ELF-1 (cell line): ENCODE measurements at places on chromosomes 6 and 20.

GRCh38 chr6:99014061-99014460, 66.3 kb upstream of the FBXL4 start:
- DNase-seq, result no peak

GRCh38 chr6:2396846-2397630, 151.6 kb upstream of the GMDS start:
- no peak for DNase-seq

DNA sequence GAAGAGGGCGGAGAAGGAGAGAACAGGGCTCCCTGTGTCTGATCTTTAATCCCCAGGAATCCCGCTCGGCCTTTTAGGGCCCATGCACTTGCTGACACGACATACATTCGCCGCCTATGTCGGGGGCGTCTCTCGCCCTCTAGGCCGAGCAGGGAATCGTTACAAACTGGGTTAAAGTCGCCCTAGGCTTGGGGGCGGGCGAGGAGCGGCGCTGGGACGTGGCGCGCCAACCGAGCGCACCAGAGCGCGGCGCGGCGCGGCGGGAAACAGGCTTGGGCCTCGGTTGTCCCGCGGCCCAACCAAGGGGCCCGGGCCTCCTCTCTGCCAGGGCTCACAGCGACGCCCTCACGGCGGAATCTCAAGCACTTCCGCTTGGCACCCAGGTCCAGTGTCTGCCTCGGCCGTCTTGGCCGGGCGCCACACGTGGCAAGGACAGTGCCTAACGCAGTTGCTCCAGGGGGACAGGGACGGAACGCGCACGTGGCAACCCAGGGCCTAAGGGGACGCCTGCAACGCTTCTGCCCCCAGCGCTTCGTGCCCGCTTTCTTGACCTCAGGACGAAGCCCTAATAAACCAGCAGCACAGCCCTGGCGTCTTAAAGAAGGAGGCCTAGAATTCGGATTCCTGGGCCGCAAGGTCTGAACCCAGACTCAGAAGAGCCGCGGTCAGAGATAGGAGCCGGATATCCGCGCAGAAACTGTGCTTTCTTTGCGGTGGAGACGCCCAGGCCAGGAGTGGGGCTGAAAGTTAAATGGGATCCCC, 71.5 kb downstream of the NCR2 start:
- DNase-seq, result peak; percentile 62

DNA sequence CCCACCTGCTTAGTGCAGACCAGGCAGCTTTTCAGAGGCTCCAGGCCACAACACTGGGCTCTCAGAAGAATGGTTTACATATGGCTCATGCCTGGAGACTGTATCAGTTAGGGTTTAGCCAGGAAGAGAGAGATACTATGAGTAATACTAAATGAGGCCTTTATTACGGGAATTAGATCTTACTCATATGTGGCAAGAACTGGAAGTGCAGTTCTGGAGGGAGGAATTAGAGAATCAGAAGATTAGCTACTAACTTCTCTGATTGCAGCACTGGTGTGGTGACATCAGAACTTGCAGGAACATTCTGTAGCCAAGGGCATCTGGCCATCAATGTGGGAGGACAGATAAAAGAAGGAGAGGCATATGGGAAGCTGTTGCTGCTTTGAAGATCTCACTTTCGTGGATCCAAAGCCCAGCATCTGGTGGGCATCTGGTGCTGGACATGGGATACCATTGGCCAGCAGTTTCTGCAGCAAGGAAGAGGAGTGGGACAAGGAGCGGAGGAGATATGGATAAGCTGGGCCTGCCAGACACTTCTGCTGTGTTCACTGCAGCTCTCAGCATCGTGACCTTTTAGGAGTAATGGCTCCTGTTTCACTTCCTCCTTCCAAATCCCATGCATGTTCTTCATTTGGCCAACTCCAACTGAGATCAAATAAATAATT, 248.5 kb downstream of the BTBD3 start:
- DNase-seq, result no peak

DNA sequence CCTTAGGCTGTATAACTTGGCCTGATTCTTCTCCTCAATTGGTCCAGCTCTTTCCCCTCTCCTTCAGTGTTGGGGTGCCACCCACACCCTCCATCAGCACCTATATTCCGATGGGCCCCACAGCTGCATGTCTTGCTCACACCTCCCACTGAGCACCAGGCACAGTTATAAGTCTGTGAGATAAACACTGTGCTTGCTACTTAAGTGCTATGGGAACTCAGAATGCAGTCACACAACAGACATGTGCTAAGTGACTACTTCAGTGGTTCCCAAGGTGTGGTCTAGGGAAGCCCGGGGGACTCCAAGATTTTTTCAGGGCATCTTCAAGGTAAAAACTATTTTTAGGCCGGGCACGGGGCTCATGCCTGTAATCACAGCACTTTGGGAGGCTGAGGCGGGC, 7.3 kb downstream of the ZC3H12D start:
- no peak for DNase-seq

DNA sequence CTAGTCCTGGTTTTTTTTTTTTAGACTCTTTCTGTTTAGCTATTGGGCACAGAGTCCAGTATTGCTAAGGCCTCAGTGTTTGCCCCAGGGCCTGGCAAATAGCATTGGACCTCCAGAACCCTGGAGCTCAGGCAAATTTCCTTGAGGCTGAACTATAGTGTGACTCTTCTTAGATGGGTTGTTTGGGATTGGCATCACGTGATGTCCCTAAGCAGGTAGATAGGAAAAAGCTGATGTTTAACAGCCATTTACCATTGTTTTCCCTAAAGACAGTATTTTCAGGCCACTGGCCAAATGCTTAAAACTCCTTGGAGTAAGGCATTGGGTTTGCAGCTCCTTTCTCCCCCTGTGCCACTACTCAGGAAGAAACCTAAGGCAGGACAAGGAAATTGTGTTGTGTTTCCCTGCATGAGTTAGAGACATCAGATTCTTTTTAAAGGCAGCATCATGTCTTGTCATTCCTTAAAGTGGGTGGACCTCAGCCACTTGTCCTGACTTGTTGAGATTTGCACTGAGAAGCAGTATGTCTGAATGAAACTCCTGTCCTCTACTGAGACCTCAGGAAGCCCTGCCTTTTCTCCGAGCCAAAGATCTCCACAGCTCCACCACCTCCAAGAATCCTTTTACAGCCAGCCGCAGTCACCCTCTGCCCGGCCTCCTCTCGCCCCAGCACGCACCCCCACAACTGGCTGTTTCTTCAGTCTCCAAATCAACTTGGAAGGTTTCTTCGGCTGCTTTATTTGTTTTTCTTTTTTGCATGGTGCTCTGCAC, 46.2 kb upstream of the RNF144B start:
- no peak for DNase-seq

DNA sequence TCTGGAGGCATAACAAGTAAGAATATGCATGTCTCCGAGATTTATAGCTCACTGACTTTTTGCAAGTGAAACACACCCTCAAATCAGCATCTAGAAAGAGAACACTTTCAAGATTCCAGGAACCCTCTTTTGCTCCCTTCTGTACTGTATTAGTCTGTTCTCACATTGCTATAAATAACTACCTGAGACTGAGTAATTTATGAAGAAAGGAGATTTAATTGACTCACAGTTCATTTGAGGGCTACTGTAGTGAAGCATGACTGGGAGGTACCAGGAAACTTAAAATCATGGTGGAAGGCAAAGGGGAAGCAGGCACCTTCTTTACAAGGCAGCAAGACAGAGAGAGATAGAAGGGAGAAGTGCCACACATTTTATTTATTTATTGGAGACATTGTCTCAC, 269.9 kb downstream of the UTRN start:
- DNase-seq, result no peak

GRCh38 chr6:72905705-72906478, 284.0 kb downstream of the KCNQ5 start:
- no peak for DNase-seq

DNA sequence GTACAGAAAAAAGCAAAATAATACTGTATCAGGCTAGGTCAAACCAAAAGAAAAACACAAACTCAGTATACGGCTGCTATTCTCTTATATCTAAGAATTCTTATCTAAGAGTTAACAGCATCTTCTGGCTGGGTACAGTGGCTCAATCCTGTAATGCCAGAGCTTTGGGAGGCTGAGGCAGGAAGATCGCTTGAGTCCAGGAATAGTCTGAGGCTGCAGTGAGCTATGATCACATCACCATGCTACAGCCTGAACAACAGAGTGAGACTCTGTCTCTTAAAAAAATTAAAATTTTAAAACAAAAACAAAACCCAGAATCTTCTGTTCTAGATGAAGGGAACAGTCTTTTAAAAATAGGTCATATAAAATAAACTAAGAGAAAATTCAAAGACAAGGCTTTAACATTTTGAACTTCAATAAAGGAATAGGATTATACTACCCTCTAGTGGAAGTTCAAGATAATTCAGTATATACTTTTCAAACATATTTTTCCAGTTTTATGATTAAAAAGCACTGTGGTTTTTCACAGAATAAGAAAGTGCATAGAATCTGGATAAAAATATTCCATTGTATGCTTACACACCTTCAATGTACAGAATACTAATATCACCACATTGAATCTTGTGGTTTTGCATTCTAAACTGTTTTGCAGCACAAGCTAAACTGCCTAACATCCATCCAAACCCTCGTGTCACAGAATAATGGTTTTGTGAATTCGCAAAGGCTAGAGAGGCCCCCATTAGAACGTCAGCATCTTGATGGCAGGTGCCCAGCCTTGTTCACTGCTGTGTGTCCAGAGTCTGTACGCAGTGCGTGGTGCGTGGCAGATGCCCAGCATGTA, 39.3 kb downstream of the DTNBP1 start:
- DNase-seq, result no peak

GRCh38 chr6:108896111-108896661, 48.0 kb downstream of the ARMC2 start:
- DNase-seq, result no peak

GRCh38 chr20:44979090-44979621, 12.8 kb downstream of the STK4 start:
- DNase-seq, result no peak

DNA sequence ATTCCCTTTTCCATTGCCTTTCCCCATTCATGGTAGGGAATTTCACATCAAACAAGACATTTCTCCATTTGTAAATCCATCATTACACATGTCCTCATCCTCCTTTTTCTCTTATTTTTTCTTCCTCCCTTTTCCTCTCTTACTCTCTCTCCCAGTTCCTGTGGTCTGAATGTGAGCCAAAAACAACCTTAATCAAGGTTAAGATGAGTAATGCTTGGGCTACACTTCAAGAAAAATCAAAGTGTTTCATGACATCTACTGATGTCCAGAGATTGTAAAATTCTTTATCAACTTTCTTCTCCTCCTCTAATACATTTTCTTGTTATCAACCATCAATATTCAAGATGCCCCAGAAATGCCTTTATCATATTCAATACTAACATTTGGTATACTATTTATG, 208.0 kb upstream of the PRND start:
- DNase-seq, result no peak

- DNase-seq, result no peak
Measured at GRCh38 chr20:38108986-38109541, 56.0 kb downstream of the TGM2 start.

DNA sequence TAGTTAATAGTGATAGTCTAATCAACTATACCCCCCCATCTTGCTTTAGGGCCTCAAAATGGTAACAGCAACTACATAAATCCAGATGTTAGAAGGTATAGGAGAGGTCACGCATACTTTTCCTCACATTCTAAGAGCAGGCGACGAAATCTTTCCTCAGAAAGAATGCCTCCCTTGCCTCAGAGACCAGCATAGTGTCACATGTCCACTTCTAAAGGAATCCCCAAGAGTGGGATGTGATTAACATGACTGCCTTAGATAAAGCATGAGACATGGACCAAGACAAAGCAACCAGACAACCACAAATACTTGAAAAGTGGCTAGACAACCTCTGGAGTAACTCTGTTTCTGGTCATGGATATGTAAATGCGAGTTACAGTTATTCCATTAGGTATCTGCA, 710.7 kb downstream of the EYS start:
- no peak for DNase-seq

GRCh38 chr6:158694913-158695312, 45.1 kb downstream of the SYTL3 start:
- no peak for DNase-seq
